ENCODE measurements at places on chromosomes 6 and 20.

- DNase-seq = no peak
These were observed 16.5 kb upstream of the TBCC start for GRCh38 chr6:42762426-42762859.

GRCh38 chr6:44805238-44805846 is 417.8 kb downstream of the CDC5L start:
- no peak for DNase-seq

DNA sequence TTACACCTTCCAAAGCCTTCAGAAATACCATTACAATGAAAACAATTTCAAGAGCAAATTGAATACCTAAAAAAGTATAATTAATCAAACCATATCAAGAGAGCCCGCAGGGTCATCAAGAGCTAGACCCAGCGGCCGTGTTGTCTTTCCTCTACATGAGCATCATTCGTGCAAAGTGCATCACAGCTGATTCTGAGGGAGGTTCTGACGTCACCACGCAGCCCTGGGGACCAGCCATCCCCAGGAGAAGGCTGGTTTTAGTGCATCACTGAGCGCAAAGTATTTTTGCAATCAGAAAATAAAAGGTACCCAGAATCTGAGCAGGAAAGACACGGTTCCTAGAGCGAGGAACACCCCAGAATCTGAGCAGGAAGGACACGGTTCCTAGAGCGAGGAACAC is 371.4 kb downstream of the CDH4 start:
- no peak for DNase-seq

DNA sequence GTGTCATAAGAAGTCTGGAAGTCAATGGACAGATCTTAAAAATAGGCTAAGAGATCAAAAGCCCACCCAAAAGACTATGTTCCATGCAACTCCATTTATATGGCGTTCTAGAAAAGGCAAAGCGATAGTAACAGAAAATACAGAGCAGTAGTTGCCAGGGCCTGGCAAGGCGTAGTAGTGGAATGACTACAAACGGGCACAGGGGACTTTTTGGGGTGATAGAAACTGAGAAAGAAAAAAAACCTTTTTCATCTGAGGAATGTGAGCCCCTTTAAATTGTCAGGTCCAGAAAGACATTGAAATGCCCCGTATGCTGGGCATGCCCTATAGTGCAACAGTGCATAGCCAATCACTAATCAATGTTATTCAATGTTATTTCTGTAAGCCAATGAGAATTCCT is 47.2 kb upstream of the FAM50B start:
- no peak for DNase-seq

GRCh38 chr6:107110200-107110599 is 5.1 kb downstream of the BEND3 start:
- DNase-seq = no peak

DNA sequence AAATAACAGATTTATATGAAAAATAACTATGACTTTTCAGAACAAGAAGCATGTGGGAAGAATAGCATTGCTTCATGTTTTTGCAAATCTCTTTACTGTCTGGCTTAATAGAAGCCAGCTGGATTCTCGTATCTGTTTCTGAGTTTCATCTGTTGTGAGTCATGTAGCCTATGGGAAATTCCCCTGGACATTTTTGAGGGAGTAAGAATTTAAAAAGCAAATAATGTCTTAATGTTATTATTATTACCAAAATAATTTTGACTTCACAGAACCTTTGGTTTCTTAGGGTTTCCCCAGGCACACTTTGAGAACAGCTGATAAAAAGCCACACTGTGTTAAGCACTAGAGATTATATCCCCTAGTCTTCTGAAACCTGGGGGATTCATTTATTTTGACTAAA is 75.8 kb downstream of the SYCP2L start:
- DNase-seq = no peak

GRCh38 chr20:58626051-58626450 is 25.0 kb upstream of the STX16 start:
- no peak for DNase-seq

GRCh38 chr20:61997372-61997771 is 68.3 kb downstream of the TAF4 start:
- DNase-seq = no peak

- no peak for DNase-seq
These were observed 27.9 kb upstream of the TMEM217 start for GRCh38 chr6:37285861-37286311.

DNA sequence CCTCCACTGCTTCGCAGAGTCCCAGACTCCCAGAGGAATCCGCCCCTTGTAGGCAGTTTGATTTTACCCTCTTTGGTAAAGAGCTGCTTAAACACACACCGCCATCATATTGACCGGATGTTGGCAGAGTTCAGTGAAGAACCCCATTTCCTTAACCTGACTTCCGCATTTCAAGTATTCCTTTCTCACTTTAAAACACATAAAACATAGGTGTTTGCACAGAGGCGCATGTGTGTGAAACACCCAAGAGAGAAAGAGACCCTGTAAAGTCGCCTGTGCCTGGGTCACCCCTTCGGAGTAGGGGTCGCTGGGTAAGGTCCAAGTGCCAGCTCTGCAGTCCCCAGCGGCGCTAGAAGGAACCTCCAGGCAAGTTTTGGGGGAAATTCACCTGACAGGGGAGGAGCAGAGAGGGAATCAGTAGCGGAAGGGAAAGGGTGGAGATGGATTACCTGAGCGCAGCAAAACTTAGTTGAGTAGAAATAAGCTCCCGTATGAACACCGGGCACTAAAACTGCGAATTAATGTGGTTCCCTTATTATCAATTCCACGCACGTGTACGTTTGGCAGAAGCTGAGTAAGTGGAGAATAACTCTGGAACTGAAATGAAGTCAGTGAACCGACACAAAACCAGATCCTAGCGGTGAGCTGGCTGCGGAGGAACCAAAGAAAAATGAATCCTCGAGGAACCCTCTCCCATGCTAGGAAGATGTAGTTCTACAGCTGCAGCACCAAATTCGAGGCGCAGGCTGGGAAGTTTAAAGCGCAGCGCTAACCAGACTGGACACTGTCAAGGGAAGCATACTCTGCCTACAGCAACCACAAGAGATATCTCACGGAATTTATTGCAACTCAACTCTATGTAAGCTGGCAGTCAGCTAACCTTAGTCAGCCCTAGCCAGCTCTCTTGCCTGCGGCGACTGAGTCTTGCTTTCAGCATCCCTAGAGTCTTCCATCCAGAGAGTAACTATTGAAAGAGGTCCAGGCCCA is 3.5 kb upstream of the HTR1B start:
- no peak for DNase-seq

GRCh38 chr20:44033344-44033743 is 118.7 kb downstream of the TOX2 start:
- DNase-seq = no peak

- DNase-seq = no peak
These were observed at the start of gene MUCL3 for GRCh38 chr6:30940361-30940986. Gene MUCL3, plus strand, starts transcription at chr6:30940973. Its CDS starts 27 bp downstream, at chr6:30941000.

- no peak for DNase-seq
These were observed 162.5 kb upstream of the CITED2 start for GRCh38 chr6:139536751-139537617.

DNA sequence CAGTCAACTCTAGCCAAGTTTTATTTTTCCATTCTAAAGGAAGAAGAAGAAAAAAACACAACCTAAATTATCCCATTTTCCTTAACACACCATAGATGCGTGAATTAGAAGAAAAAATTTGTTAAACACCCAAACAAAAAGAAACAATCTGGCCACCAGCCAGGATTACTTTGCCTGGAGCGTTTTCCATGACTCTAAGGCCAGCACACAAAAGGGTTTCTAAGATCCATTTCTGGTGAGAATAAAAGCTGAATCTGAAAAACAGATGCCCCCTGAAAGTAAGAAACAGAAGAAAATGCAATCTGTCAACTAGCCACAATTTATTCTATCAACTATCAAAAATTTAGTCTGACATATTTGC is 267.2 kb upstream of the SULF2 start:
- DNase-seq = no peak

GRCh38 chr20:13131688-13132087 is 89.4 kb upstream of the ISM1 start:
- DNase-seq = no peak

GRCh38 chr6:89387516-89388201 is 24.4 kb downstream of the RRAGD start:
- DNase-seq = no peak

- DNase-seq = no peak
These were observed 58.2 kb downstream of the SPACA1 start for GRCh38 chr6:88105741-88106340.

DNA sequence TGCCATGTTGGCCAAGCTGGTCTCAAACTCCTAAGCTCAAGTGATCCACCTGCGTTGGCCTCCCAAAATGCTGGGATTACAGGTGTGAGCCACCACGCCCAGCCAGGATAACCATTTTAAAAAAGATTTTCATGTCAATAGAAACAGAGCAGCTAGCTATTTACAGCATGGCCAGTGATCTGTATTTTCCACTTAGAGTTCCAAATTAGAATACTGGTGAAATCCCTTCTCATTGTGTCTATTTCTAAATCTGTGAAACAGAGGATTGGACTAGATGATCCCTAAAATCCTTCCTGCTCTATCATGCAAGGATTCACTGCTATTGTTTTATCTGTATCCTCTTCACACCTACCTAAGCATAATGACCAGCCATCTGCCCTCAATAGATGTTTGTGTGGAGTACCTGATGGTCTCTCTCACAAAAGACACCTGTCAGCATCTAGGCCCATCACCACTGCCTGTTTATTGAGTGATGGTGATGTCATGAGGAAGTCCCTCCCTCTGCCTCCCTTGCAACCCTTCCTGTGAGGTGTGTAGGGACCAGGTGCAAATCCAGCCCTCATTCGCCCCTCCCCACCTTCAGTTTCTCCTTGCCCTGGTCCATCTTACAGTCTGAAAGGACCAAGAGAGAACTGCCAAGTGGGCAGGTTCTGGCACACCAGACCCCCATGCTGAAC is 26.5 kb upstream of the SMIM29 start:
- DNase-seq = no peak

GRCh38 chr20:43941476-43942200 is 27.0 kb downstream of the TOX2 start:
- no peak for DNase-seq

GRCh38 chr20:1671891-1672669 is 14.5 kb upstream of the SIRPG start:
- DNase-seq = no peak

GRCh38 chr6:21070620-21071019 is 522.9 kb upstream of the SOX4 start:
- no peak for DNase-seq

- DNase-seq = no peak
These were observed 58.6 kb downstream of the FOXA2 start for GRCh38 chr20:22525821-22526220.

DNA sequence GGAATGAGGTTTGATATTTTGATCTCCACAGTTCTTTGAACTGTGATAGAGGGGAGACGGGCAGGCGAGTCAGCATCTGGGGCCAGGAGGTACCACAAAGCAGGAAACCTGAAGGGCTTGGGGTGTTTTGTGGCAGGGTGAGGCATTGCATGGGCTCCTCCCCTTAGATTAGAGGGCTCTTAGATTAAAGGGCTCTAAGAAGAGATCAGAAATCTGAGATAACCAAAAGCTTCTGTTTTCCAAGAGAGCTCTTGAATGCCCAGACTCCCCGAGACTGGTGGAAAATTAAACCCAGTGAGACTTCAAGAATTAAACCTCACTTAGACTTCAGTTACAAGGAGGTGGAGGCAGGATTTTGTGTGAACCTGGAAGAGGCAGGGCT is 2.4 kb upstream of the GPX5 start:
- DNase-seq = no peak

DNA sequence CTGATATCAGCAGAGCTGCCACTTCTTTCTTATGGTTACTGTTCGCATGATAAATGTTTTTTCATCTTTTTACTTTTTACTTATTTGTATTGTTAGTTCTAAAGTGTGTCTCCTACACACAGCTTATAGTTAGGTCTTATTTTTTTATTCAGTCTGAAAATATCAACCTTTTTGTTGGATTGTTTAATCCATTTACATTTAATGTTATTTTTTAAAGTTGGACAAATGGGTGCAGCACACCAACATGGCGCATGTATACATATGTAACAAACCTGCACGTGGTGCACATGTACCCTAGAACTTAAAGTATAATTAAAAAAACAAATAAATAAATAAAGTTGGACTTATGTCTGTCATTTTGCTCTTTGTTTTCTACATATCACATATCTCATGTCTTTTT is 40.3 kb upstream of the FOXC1 start:
- DNase-seq = no peak

- DNase-seq = no peak
These were observed 2.7 kb upstream of the DTD1 start for GRCh38 chr20:18585134-18585533.

DNA sequence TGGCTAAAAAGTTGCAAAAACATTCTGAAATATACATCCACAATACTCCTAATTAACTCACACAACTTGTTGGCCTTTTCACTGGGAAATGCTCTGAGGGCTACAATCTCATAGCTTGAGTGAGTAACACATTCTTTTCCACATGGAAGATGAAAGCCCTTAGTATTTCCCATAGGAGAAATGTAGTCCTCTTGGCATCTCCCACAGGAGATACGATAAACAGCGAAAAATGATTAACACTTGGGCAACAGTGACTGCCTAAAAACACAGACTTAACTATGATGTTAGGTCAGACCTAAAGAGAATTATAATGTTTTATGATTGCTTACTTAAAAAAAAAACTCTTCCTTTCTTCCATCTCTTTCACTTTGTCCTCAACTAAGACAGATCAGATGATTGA is 9.0 kb downstream of the MYLK4 start:
- no peak for DNase-seq

DNA sequence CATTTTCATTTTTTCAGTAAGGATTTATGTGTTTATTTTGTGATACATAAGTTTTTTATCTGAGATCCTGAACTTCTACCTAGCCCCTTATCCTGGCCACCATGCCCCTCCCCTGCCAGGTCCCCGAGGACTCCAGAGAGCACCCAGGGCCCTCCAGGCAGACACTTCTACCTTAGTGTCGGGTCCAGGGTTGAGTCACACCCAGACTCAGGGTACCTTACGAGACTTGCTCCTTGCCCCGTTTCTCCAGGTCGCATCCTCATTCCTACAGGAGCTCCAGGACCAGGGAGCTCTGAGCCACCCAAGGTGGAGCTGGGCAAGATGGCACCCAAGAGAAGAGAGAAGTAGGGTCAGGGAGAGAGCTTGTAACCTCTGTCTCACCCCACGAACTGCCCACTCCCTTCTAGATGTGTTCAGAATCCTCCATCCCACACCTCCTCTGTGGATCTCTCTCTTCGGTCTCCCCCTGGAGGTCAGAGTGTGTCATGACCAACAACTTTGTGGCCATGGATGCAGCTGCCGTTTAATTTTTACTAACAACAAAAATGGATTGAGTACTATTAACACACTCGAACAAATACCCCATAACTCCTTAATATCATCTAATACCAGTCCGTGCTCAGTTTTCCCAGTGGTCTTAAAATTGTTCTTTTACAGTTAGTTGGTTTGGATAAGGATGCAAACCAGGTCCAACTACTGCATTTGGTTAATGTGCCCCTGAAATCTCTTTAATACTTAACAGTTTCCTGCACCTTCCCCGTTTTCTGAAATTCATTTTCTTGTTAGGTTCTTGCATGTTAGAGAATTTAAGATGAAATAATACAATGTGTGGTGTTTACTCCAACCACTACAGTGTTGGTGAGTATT is 130.6 kb upstream of the INSM1 start:
- no peak for DNase-seq
